Metanephros (tissue), 2 donors: ENCODE measurements at places on chromosomes 13 and 19. TPM values are rescaled to one million over a fixed set of nuclear protein-coding genes. Genes with fewer than 3 reads are reported as not detected.

SACS gene
- total RNA-seq: 35.4 TPM

ICAM5 gene
- 2.2 TPM for total RNA-seq

ADGRE1 gene
- 1.2 TPM for total RNA-seq

IRGQ gene
- total RNA-seq: 33.1 TPM

IGLON5 gene
- 1.6 TPM for total RNA-seq

LGALS14 gene
- not detected for total RNA-seq

C13orf42 gene
- 0.41 TPM for total RNA-seq

ZNF571 gene
- 11.4 TPM for total RNA-seq

UBE2L5 gene
- total RNA-seq: not detected

RUBCNL gene
- 6.1 TPM for total RNA-seq

LIM2 gene
- not detected for total RNA-seq

MBNL2 gene
- 65.6 TPM for total RNA-seq

GZMM gene
- total RNA-seq: 1.2 TPM

PBX4 gene
- 5.3 TPM for total RNA-seq

DENND1C gene
- 2.2 TPM for total RNA-seq

PSPN gene
- total RNA-seq: 2.5 TPM

CEACAM4 gene
- total RNA-seq: 2.2 TPM

TNNT1 gene
- 26.9 TPM for total RNA-seq

C1QTNF9B gene
- not detected for total RNA-seq

ZNF180 gene
- 15.0 TPM for total RNA-seq

ZNF134 gene
- 30.1 TPM for total RNA-seq

C1QTNF9 gene
- 1.1 TPM for total RNA-seq

GNA15 gene
- 4.7 TPM for total RNA-seq

ZNF563 gene
- 5.3 TPM for total RNA-seq

IGFL1 gene
- total RNA-seq: not detected

CEACAM8 gene
- total RNA-seq: 2.5 TPM

ZNF331 gene
- 30.7 TPM for total RNA-seq

PHF11 gene
- total RNA-seq: 23.5 TPM

ERVK3-1 gene
- total RNA-seq: 38.0 TPM

CCNA1 gene
- total RNA-seq: 0.58 TPM

ATP12A gene
- 17.3 TPM for total RNA-seq
